Stimulated activated CD8-positive, alpha-beta memory T cell treated with anti-CD3 and anti-CD28 coated beads, Interleukin-12 subunit alpha, Interleukin-12 subunit beta, amount 100 ng/mL, for 1 hour (primary cell): ENCODE measurements at places on chromosomes 6 and 20.

- no peak for DNase-seq
Measured at GRCh38 chr6:136031982-136032381, 180.5 kb downstream of the PDE7B start.

- no peak for DNase-seq
Measured at GRCh38 chr6:108895571-108895970, 47.3 kb downstream of the ARMC2 start.

DNA sequence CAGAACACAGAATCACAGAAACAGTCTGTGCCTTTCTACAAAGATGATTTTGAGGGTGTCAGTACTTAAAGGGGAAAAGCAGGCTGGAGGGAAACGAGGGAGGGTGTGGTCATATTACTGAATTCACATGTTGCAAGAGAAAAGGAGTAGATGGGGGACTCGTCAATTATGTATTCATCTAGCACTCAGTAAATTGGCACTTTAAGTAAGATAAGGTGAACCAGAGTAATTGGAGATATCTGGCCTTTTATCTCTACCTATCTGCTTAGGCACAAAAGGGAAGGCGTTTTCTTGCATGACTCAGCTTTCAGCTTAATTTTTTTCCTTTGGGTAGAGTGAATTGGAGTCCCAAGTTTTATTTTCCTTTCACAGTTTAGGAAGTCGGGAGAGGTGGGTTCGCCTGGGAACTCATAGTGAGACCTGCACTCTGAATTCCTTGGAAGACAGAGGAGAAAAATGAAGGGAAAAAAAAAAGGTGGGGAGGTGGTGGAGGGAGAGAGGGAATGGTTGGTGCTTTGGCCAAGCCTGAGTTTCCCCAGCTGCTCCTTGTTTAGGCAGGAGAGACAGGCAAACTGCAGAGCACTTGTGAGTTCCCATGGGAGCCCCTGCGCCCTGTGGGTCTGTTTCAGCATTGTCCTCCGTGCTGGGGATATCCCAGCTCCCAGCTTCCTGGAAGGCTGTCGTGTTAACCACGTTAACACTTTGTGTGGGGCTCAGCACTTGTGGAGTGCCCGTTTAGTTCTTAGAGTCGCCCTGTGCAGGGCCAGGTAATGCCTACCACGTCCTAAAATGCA lies 19.7 kb upstream of the GTSF1L start:
- no peak for DNase-seq

DNA sequence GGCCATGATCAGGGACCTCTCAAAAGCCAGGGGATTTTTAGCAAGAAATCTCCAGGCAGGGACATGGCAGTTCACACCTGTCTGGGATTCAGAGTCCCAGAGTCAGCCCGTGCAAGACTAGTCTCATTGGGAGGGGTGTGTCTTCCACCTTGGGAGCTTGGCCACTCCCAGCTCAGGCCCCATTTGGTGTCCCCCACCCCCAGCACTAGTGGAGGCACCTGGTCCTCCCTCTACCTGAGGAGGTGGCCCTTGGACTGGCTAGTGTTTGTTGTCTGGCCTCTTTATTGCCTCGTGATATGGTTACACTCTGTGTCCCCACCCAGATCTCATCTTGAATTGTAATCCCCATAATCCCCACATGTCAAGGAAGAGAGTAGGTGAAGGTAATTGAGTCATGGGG lies 140.8 kb upstream of the PHACTR3 start:
- DNase-seq = no peak

DNA sequence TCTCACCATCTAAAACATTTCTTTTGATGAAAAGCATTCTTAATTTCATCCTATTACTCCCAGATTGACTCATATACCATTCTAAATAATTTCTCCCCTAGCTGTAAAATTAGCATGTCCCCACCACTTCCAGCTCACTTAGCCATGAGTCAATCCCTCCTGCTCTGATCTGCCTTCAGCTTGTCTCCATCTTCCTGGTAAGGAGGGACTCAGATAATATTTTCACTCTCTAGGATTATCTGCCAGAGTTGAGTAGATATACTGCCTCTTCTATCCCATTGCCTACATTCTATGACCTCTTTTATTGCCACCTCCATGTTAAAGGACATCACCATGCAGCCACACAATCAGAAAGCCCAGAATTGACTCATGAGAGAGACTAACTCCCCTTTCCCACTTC lies 348.8 kb upstream of the POU3F2 start:
- DNase-seq = no peak

DNA sequence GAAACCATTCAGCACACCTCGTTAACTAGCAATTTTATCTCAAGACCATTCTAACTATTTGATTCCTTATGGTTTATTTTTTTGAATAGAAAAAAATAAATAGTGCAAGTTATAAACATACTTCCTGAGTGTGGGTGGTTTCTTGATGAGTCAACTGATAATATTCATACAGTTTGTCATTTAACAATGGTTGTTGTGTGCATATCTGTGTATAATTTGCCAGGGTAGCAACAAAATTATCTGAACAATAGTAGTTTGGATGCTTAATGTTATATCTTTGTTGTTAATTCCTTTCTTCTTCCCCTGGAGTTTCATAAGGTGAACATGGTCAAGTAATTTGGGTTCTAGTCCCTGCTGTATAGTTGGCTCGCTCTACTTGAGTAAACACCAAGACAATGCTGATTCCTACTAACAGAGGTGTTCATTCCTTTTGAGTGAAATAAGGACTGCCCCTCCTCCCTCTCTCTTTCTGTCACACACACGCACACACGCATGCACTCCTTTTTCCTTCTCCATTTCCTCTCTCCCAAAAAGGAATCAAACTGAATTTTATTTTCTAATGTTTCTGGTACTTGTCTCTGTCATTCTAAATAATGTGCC lies 938.1 kb upstream of the EPHA7 start:
- DNase-seq = no peak

DNA sequence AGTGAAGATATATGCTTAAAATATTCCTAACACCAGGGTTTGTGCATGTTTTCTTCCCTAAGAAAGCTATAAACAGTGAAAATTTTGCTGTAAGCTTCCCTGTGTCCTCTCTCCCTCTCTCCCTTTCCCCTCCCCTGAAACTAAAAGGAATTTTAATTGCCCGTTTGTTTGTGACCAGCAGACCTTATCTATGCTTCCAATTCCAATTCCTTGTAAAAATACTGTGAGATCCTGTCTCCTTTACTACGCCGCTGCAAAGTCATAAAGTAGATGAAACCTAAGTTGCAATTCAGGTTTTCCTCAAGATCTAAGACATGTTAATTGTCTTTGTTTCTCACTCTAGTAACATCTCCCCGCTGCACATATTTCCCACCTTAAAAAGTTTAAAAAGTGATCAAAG lies 82.3 kb downstream of the DNAH8 start:
- no peak for DNase-seq

DNA sequence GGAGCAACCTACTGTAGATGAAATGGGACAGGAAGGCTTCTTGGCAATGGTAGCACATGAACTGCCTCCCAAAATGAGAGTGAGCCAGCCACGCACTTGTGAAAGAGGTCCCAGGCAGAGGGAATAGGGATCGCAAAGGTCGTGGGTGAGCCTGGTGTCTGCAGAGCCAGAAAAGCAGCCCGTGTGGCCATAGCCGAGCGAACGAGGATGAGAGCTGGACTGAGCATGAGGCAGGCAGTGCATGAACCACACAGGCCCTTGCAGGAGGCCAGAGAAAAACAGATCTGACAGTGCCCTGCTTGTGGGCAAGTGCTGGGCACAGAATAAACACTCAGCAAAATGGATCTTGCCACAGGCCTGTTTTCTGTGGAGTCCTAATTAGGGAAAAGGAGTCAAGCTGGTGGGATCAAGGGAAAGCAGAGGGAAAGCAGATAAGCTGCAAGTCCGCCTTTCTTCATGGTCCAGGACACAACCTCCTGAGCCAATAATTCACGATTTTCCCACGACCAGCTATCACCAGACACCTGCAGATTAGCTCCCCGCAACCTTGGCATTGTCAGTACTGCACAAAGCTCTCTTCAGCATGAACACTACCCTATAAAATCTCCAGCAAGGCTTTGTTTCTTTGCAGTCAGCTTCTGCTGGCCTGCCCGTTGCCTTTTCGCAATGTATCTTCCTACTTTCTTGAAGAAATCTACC lies 44.0 kb downstream of the GCNT2 start:
- DNase-seq = no peak

DNA sequence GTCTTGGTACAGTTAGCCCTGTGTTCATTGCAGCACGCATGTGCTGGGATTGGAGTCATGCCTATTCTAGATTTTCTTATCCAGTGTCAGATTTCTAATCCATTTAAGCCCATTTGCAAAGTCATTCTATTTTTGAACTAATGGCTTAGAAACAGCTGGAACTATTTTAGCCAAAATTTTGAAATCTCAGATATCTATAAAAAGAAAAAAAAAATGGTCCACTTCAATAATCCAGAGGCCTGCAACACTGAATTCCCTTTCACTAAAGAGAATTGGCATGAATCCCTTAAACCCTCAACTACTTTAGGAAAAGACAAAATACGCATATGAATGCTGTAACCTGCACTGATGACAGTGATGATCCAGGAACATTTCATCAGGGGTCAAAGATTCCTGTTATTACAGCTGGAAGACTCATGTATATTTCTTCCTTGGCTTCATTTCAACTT lies 1.5 kb downstream of the COL21A1 start:
- DNase-seq = no peak

- DNase-seq = no peak
Measured at GRCh38 chr6:126537061-126537816, 197.3 kb downstream of the CENPW start.

DNA sequence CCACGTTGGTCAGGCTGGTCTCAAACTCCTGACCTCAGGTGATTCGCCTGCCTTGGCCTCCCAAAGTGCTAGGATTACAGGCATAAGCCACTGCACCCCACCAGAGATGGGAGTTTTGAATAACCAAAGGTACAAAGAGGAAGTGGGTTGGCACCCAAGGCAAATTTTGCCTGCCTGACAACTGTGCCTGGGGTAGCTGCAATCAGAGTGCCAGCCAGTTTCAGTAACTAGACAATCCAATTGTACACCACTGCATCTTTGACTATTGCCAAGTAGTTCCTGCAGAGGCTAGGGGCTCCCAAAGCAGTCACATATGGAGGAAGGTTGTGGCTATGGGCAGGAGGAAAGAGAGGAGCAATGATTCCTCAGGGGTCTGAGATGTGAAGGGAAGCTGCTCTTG lies 16.6 kb downstream of the ZC3H12D start:
- no peak for DNase-seq

- no peak for DNase-seq
Measured at GRCh38 chr6:13769034-13769654, 45.2 kb downstream of the MCUR1 start.

DNA sequence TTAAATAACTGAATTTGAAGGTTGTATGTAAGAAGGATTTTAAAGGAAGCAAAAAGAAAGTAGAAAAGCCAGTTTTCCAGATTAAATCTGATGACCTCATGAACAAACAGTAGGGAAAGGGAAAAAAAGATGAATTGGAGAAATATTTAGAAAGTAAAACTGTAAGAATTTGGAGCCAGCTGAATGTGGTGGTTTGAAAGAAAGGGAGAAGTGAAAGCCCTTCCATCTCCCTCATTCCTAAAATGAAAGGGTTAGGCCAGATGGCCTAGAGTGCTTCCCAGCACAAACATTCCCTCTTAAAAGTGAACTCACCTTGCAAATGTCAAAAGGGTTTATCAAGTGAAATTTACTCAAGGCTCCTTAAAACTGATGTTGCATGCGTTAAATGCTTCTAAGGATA lies 139.3 kb upstream of the COL21A1 start:
- DNase-seq = no peak

- DNase-seq = no peak
Measured at GRCh38 chr6:113122060-113122459, 735.1 kb upstream of the MARCKS start.

DNA sequence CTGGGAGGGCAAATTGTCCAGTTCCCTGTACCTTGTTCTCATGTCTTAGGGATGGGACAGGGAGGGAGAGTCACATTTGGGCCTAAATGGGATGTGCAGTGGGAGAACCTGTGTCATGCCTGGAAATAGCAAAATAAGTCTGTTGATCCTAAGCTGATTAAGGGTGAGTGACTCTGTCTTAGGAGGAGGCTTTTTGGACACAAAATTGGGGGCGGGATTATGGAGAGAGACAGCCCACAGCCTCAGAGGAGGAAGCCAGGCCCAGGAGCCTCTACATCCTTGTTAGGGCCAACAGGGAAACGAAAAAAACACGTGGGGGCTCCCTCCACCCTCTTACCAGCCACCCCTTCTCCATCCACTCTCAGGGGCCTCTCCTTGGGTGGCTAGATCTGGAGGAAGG lies 2.2 kb downstream of the KCNB1 start:
- DNase-seq = no peak

DNA sequence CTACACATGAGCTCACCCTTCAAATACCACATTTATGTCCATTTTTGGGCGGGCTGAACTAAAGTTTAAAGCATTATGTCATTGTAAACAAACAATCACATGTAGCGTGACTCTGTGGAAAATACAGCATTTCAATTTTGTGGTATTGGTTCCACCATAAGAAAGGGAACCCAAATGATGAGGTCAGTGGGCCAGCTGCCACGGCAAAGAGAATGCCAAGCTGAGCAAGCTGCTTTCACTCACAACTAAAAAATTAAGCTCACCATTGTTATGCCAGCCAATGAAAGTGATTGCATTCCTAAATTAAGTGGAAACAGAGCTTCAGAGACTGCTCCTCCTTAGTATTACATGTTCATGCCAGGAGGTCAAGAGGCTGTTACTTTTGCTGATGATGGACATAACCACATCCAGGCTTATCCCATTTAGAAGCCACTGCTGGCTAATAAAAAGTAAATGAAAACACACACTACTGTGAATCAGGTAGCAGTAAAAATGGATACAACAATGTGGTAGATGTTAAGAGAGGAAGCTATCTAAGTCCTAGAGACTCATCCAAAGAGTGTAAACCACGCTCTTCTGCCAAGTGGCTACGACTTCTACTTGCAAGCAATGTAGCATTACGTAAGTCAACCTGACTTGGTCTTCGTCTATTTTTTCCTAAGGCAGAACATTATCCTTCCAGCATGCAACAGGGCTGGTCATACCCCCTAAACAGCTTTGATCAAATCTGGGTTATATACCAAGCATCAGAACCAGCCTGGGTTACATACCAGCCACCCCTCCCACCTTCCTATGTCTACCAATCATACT lies 164.8 kb downstream of the BACH2 start:
- no peak for DNase-seq
